ENCODE measurements at places on chromosomes 11 and 22.

DNA sequence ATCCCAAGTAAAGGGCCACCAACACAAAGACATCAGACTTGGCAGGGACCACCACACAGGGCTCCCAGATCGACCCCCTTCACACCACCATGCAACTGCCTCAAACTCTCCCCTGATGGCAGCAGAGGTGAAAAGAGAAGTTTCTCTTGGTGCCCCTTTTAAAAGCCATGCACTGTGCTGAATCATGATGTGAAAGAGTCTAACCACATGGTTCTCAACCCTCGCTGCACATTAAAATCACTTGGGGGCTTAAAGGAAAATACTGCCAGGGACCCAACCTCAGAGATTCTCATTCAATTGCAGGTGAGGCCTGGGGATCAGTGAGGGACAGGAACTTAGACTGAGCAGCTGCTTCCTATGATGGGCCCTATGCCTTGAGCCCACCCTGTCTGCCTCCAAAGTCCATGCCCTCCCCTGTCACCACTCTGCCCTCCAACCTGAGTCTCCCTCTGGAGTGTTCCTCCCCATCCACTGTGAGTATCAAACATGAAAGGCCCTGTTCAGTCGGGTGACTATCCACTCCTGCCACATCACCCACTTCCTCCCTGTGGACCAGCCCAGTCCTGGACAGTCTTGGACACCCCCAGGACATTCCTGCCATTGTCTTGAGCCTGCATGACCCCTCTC is 40.8 kb downstream of the PLEKHA7 start:
- DNase-seq, result no peak

GRCh38 chr22:47143249-47143938 is 380.9 kb downstream of the TBC1D22A start:
- DNase-seq, result no peak

- no peak for DNase-seq
These were observed 12.8 kb downstream of the OR8A1 start for GRCh38 chr11:124582565-124582964.

DNA sequence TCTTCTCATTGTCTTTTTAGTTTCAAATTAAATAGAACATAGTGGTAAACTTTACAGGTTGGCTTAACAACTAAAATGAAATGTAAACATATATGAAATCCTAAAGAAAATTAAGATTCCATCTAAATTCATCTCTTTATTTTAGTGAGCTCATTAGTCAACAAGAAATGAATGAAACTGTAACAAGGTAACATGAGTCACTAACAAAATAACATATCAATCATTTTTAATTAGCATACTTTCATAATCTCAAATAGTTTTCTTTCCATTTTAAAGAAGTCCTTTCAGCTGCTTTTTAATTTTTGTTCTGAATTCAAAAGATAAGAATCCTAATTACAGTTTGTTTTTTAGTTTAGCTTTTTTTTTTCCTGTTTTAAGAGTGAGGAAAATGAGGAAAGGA is 688.6 kb upstream of the TENM4 start:
- DNase-seq, result no peak

- peak; percentile 41 for DNase-seq
These were observed 19.9 kb downstream of the CTNND1 start for GRCh38 chr11:57781529-57781943.

GRCh38 chr11:561148-562003 is 606 bp downstream of the RASSF7 start:
- no peak for DNase-seq

DNA sequence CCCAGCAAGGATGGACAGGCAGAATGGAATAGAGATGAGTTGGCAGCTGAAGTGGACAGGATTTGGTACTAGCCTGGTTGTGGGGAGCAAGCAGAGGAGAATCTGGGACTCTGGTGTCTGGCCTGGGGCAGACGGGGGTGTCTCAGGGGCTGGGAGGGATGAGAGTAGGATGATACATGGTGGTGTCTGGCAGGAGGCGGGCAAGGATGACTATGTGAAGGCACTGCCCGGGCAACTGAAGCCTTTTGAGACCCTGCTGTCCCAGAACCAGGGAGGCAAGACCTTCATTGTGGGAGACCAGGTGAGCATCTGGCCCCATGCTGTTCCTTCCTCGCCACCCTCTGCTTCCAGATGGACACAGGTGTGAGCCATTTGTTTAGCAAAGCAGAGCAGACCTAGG is 2.3 kb downstream of the GSTP1 start:
- DNase-seq, result no peak

DNA sequence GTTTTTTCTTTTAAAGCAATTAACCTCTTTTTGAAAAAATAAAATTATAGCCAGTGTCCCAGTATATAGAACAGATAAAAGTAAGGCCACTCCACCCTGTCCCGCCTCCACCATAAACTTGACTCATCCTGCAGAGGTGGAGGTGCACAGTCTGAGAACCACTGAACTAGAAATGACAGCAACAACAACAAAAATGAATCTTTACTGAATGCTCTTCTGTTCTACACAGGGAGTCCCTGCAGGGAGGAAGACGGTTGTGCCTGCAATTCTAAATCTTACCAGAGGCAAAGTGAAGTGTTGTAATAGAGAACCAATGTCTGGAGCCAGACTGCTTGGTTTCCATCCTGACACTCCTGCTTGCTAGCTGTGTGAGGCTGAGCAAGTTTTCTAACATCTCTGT is 162.3 kb downstream of the FBXO7 start:
- no peak for DNase-seq

- DNase-seq, result no peak
These were observed 6.0 kb downstream of the CFL1 start for GRCh38 chr11:65851811-65852507.

- peak; percentile 7 for DNase-seq
These were observed 624.7 kb downstream of the BUD13 start for GRCh38 chr11:116148056-116148455.

DNA sequence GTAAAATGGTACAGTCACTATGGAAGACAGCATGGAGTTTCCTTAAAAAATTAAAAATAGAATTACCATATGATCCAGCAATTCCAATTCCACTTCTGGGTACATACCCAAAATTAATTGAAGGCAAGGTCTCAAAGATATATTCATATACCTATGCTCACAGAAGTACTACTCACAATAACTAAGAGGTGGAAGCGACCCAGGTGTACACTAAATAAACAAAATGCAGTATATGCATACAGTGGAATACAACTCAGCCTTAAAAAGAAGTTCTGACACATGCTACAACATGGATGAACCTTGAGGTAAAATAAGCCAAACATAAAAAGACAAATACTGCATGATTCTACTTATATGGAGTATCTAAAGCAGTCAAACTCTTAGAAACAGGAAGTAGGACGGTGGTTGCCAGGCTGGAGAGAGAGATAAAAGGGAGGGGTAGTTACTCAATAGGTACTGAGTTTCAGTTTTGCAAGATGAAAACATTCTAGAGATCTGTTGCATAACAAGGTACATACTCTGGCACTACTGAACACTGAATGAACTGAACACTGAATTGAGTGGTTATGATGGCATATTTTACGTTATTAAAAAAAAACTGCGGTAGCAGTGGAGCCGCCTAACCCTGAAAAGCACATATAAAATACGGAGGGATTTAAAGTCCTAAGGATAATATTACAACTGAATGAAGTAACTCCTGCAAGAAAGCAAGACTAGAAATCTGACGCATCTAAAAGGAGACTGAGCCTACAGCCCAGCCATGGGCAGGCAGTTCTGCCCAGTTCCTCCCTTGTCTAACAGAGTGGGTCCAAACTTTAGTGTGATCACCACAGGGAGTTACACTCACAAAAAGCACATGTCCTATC is 12.8 kb downstream of the DGCR2 start:
- DNase-seq, result peak; percentile 58

DNA sequence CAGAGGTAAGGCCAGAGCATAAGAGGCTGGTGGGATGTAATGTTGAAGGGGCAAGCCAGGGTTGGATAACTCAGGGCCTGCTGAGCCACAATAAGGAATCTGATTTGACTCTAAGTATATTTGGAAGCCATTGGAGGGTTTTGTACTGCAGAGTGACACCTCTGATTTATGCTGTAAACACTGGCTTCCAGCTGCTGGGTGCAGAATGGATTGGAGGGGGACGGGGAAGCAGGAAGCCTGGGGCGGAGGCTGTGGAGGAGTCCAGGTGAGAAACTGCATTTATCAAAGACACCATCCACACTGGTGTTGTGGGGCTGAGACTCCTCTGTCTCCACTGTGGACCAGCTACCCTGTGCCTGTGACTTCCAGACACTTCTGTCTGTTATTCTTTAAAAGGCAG is 26.8 kb downstream of the MIAT start:
- DNase-seq, result no peak

DNA sequence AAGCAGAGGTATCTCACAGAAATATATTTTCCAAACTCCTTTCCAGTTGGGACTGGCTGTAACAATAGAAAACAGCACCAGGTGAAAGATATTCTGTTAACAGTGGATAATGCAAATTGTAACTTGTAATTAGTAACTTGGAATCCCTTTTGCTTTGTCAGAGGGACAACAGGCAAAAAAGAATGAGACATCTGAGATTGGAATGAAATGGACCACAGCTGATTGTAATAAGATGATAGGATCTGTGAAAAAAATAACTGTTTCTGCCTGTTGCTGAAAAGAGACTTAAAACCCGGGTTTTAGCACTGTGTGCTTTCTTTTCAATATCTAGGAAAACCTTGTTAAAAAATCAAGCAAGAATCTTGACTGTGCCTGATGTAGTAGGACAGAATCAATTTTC is 655.7 kb downstream of the METTL15 start:
- DNase-seq, result no peak

- DNase-seq, result no peak
These were observed 35.6 kb upstream of the APOBEC3A start for GRCh38 chr22:38921806-38922205.

GRCh38 chr11:128914216-128915148 is 23.3 kb downstream of the KCNJ5 start:
- DNase-seq, result no peak

DNA sequence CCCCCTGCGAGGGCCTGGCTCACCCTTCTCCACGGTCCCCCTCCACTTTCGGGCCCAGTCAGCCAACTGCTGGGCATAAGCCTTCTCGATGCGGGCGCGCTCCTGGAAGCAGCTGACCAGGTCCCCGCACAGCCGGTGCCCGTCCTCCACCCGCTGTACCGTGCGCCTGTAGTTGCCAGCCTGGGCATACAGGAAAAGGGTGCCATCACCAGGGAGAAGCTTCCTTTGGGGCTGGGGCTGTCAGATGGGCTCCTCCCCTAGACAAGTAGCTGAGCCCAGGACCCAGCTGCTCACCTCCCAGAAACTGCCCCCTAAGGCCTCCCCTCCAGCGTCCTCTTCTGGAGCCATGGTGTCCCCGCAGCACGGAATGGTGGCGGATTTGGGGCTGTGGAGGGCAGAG is 3.9 kb downstream of the PACSIN3 start:
- no peak for DNase-seq

DNA sequence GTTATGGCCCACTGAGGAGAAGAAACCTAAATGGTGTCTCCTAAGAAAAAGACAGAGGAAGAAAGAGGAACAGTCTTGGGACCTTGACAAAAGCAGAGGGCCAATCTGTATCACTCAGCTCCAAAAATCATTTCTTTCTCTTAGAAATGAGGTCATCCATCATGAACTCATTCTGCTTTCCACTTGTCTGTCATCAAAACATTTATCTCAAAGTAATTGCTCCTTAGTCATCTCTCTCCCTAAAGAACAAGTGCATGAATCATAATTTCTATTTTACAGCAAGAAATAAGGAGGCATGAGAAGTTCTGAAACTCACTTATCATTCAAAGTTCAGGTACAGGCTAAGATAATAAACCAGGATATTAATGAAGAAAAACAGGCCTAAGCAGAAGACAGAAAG is 375.6 kb downstream of the KCNA4 start:
- DNase-seq, result no peak

DNA sequence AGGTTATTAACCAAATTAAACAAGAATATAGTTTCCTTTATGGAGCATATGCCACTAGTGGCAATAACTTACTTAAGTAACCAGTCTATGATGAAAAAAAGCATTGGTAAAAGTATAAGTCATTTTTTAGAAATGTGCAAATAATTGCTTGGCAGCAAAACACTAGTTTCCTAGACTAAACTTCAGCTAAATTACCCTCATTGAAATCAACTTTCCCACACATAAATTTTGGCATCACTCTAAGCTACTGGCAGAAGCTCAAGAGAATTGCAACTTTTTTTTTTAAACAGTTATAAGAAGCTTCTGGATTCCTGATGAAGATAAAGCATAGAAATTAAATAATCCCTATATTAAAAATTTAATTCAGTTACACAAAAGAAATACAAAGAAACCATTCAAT is 12.5 kb downstream of the CCDC34 start:
- no peak for DNase-seq

- DNase-seq, result peak; percentile 61
These were observed 1342.8 kb downstream of the TBC1D22A start for GRCh38 chr22:48105259-48105658.

GRCh38 chr11:48107188-48107704 is 109.4 kb upstream of the OR4B1 start:
- peak; percentile 66 for DNase-seq

DNA sequence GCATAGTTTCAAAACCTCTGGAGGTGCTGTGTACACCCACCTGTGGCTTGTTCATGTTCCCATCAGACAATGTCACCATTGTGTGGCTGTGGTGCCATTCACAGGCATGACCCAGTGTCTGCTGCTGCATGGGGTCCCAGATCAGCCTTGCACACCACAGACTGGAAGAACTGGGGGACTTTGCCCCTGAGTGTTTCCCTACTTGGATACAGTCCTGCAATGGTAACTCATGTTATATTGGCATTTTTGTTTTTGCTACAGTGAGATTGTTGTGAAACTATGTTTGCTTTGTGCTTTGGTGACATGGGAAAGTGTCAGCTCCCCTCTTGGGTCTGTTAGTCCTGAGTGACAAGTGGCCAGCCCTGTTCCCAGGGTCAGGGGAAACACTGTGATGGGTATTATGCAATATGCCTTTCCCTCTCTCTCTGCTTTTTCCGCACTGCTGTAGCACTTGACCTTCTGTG is 108.8 kb downstream of the NAV2 start:
- DNase-seq, result no peak

DNA sequence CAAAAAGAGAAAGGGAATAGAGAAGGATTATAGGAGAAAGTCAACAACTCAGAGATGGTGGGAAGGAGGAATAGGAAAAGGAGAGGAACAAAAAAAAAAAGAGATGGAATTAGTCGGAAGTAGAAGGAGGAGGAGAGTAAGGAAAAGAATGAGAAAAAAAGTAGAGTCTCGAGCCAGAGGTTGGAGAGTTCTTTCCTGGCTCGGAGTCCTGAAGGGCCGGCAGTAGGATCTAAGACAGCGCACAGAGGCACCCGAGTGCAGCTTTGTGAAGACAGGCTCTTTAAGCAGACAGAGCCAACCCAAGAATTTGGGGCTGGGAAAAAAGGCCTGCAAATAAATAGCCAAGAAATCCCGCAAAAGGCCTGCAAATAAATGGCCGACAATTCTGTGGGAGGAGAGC is 170.4 kb upstream of the CCDC90B start:
- DNase-seq, result no peak

DNA sequence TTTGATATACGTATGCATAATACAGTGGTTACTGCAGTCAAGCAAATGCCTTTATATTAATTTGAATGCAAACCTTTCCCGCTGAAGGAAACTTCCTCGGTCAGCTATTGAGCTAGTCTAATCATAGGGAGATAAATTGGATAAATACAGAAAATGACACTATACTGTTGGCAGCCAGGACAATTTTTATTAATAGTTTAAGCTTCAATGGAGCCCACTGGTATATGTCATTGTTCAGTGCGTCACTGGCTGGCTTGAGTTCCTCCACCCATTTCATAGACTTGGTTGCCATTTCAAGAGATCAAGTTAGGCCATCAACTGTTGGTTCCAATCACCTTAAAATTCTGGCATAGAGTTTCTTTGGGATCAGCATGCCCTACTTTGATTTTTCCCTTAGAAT is 32.5 kb upstream of the DNAJB7 start:
- no peak for DNase-seq

Measured in lower leg skin (tissue), 4 donors.